Colonic mucosa (tissue), 4 donors: ENCODE measurements at places on chromosomes 3 and 15. TPM values are rescaled to one million over a fixed set of nuclear protein-coding genes. Genes with fewer than 3 reads are reported as not detected.

Gene SLC27A2
- total RNA-seq: 35.6 TPM

Gene ABI3BP
- total RNA-seq: 16.4 TPM

Gene TICRR
- 2.9 TPM for total RNA-seq

- peak; percentile 46 for DNase-seq
Measured at GRCh38 chr3:53162672-53163443, 1.8 kb downstream of the PRKCD start.

GRCh38 chr3:10515884-10516495 lies 10.6 kb upstream of the ATP2B2 start:
- DNase-seq: no peak

DNA sequence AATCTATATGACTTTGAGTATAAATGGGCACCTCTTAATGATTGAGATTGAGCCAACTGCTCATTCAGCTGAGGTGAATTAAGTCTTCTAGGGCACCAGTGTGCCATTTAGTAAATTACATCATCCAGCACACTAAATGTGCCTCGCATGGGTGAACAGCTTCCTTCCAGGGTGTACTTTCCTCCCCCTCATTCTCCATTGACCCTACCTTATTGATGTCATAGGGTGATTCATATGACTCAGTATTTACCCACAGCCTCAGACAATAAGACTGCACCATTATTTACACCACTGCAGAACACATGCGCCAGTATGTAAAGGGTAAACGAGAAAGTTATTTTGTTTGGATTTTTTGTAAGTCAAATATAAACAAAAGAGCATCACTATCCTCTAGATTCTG lies 185.2 kb upstream of the ARL6 start:
- no peak for DNase-seq

DNA sequence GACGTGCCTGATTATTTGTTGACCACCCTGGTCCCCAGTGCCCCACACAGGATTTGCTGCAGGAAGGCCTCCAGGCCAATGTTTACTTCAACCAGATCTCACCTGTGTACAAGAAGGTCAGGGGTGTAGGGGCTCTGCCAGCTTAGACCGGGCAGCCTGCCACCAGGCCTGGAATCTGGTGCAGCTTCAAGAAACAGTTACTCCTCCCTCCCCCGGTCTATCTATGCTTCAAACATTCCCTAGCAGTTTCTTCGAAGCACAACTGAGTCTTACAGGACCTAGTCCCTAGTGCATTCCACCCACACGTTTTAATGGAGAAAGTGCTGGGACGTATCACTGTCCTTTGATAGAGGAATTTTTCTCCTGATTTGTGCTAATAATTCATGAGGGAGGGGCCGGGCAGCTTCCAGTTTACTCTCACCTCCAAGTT lies 8.0 kb downstream of the SH3BP5 start:
- DNase-seq: no peak

- DNase-seq: no peak
Measured at GRCh38 chr3:37997342-37997741, 6.8 kb downstream of the VILL start.

GRCh38 chr3:43883729-43884396 lies 193.1 kb downstream of the ABHD5 start:
- DNase-seq: no peak

GRCh38 chr3:114809668-114810413 lies 337.2 kb downstream of the ZBTB20 start:
- no peak for DNase-seq

- no peak for DNase-seq
Measured at GRCh38 chr3:145902166-145902565, 258.8 kb downstream of the PLOD2 start.

- DNase-seq: no peak
Measured at GRCh38 chr3:26657348-26657976, 34.9 kb downstream of the LRRC3B start.

DNA sequence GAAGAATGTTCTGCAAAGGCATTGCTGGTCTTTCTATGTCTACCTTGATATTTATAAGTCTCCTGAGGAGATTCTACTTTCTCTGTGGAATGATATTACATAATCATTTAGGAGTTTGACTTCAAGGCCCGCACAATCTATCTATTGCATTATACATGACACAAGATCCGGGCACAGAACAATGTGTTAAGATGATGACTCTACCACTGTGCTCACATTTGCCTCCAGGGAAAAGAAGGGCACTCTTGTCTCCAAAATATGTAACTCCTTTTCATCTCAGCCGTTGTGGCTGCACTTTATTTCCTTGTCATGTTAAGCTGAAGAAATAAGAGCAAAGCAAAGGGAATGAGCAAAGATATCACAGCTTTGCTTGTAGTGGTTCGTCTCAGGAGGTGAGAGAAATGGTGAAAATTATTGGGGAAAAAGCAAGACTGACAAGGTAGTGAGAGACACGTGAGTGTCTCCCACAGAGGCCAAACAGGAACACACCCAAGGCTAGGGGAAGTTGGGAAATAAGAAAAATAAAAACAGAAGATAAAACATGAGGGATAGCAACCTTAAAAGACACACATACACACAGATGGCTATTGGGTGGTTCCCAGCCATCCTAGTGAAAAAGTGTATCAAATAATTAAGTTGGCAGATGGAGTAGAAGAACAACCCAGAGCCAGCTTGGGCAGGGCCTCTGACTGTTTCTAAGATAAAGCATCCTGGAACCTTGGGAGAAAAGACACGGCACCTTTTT lies 184.3 kb downstream of the P3H2 start:
- no peak for DNase-seq

DNA sequence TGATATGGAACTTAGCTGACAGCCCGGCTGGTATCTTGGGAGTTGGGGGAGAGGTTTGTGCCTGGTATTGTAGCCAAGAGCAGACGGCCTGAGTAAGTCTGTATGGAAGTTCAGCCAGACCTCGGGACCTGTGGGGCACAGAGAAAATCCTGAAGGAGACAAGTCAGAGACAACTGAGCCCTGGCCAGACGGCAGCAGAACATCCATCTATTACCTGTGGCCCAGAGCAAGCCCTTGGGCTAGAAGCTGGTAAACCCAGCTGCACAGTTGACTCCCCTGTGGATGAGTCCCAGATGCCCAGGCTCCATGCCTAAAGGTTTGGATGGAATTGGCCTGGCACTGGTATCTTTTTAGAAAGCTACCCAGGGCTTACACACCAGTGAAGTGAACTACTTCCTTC lies 70.4 kb upstream of the DLG1 start:
- DNase-seq: no peak

DNA sequence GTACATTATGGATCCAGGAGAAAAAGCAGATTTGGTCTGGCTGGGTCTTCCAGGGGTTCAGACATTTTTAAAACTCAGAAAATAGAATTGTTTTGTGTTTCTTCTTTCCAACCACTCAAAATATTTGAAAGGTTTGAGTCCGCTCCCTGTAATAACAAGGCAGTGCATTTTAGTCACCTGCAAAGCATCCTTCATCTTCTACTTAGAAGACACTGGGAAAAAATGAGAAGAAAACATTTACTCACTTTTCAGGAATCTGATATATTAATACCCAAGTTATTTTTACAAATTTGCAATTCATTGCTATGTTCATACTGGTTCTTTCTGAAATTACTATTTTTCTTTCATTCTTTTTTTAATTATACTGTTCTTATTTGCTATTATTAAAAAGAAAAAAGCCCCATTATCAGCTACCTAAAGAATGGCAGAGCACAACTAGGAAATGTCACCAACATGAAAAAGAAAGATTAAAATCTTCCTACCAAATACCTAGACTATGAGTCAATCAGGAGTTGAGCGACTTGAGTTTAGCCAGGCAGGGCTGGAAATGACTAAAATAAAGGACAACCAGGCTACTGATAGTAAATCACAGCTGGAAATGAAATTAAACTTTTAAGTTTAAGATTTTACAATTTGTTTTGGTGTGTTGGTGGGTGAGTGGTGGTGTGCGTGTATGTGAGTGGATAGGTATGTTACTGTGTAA lies 280.3 kb upstream of the THBS1 start:
- no peak for DNase-seq

GRCh38 chr3:101256511-101256910 lies 63.9 kb downstream of the IMPG2 start:
- DNase-seq: no peak

GRCh38 chr15:39585389-39585841 lies 4.5 kb downstream of the THBS1 start:
- DNase-seq: no peak

- DNase-seq: no peak
Measured at GRCh38 chr15:66711260-66711659, 9.2 kb downstream of the SMAD6 start.

DNA sequence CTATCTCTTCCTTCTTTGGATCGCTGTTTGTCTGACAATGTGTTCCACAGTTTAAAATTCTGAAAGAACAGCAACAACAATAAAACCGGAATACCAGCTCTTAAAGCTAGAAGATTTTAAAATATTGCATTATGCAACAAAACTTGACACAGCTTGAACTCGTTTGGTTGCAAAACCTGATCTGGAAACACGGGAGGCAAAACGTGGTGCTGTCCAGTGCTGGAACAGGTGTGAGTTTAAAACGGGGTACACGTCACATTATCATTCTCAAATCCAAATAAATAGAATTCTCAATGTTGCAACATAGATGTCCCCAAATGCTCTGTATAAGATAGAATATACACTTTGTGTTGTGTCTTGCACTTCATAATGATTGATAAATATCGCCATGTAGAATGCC lies 110.9 kb upstream of the LYSMD4 start:
- no peak for DNase-seq

DNA sequence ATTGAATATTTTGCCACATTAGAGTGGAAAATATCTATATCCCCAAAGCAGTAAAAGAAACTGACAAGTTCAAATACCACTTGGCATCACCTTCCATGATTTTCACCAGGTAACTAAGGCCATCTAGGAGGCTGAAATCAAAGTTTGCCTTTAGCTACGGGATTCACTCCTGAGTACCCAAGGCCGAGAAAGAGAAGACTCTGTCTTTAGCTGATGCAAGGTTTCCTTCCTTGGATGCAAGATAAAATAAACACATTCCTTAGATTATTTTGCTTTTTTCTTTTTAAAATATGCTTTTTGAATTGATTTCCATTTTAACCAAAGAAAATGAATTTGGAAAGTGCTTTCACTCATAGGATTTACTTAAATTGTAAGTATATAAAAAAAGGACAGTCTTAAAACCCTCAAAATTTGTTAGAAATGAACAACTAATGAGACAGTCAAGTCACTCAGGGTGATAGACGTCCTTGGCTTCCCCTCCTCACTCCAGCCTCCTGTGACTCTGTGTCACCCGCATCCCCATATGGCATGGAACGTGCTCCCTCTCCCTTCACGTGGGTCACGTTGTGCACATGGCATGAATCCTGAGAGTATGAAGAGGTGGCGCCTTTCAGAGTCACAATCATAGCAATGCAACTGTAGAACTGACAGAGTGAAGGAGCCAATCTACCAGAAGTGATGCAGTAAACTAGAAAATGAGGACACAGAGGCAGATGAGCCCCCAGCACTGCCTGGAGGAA lies 148.4 kb downstream of the RTP4 start:
- no peak for DNase-seq

DNA sequence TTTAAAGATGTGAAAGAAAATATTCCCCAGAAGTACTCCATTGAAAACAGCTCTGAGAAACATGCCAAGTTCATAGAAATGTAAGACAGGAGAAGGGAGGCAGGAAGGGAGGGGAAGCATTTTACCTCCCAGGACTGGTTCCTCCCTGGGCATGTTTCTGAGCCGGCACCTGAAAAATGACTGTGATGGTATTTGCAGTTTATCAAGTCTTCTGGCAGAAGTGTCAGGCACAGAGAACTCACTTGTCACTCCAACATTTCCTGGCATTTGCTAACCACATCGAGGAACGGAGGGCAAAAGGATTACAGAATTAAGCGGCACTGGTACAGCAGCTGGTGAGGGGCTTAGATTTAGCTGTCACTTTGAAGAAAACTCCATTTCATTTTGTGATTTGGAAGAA lies 1054.0 kb downstream of the TUSC7 start:
- DNase-seq: no peak

DNA sequence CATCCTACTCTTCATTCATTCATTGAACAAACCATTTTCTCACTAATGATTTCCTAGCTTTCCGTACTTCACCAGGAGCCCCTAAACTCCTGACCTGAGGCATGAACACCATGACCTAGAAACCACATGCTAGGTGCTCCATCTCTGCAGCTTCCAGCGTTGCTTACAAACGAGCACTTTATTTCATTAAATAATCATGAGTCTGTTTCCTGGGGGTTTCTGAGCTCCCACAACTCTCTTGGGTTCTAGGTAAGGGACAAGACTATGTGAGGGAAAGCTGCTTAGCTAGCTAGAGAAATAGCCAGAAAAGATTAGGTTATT lies 1.3 kb downstream of the MAP2K1 start:
- no peak for DNase-seq

DNA sequence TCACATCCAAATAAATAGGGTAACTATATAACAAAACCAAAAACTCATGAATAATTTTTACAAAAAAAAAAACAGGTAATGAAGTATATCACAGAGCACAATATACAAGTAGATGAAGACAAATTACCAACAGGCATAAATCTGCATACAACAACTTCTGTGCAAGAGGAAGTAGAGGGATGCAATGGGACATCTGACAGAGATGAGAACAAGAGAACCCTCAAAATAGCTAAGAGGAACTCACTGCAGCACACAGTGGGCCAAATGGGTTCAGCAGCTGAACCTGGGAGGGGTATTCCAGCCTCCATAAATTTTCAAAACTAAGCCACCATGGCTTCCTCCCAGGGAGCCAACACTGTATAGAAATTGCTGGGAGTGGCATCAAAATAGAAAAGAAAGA lies 9.6 kb upstream of the BTLA start:
- DNase-seq: no peak

GRCh38 chr3:120850381-120851295 lies 57.4 kb upstream of the STXBP5L start:
- DNase-seq: no peak

DNA sequence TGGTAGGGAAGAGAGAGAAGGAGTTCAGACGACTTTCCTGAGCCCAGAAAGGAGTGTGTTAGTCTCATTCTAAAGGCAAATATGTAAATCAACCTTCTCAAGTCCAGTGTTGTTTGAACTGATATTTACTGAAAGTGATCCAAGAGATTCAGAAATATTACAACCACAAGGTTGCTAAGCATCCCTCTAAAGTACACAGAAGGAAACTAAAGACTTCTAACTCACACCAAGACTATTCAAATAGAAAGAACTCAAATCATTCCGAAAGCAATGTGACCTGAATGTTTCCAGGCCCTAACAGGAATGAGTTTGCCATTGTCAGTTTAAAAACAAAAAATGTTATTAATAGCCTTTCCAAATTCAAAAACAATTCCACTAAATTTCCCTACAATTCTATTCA lies 56.9 kb upstream of the VGLL3 start:
- no peak for DNase-seq

GRCh38 chr3:134406331-134407238 lies 32.3 kb upstream of the AMOTL2 start:
- DNase-seq: peak; percentile 59
